ENCODE measurements at places on chromosomes 2 and 18.

DNA sequence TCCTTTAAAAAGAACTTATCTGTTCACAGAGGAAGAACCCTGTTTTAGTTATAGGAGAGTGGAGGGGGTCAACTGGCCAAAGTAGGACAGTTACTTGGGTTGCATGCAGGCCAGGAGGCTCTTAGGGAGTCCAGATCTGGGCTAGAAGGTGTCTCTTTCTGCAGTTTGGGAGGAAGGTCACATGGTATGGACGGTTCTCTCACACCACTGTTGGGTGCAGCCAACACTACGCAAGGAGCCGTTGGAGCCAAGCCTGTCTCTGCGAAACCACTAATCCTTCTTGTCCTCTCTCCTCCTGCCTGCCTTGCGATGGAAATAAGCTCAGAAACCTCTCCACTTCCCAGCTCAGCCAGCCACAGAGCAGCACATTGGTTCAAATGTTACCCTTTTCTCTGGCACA is 105.9 kb upstream of the TGFA start:
- no peak for DNase-seq

DNA sequence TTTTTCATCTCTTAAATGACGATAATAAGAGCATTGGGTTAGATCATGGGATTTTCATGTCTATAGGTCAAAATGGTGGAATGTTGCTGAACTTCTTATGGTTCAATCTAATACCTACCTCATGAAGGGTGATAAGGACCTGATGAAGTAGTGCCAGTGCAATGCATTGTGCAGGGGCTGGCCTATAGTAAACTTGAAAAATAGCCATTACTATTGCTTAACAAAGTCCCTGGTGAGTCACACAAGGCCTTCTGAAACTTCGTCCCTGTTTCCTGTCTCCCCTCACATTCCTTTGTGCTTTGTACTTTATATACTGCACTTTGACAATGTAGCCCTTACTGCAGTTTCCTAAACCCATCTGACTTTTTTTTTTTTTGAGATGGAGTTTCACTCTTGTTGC is 515.9 kb downstream of the SLC4A3 start:
- no peak for DNase-seq

DNA sequence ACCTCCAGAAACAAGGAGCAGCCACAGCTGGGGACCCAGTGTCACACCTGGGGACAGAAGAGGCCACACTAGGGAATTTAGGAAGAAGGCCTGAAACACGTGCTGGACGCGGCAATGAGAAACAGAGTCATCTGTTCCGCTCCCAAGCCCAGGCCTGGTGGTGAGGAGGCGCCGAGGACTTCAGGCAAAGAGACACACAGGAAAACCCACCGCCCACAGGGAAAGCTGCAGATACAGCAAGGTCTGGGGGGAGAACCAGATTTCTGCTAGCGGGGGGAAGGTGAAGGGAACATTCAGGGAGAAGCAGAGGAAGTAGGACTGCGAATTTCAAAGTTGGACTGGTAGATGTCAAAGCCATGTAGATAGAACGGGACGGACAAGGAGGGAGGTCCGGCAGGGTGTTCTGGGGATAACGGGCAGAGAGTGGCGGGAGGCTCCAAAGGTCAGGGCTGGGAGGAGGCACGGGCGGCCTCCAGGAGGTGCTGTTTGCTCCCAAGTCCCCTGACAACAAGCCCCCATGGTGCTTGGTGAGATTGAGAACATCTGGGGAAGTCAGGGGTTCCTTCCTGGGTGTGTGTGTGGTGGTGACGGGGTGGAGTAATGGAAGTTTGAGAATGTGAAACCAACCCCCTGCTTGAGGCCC is 351.7 kb upstream of the MYT1L start:
- no peak for DNase-seq

GRCh38 chr2:227152093-227152766 is 11.8 kb downstream of the COL4A4 start:
- no peak for DNase-seq

GRCh38 chr2:211070547-211070946 is 514.1 kb downstream of the CPS1 start:
- DNase-seq = no peak

DNA sequence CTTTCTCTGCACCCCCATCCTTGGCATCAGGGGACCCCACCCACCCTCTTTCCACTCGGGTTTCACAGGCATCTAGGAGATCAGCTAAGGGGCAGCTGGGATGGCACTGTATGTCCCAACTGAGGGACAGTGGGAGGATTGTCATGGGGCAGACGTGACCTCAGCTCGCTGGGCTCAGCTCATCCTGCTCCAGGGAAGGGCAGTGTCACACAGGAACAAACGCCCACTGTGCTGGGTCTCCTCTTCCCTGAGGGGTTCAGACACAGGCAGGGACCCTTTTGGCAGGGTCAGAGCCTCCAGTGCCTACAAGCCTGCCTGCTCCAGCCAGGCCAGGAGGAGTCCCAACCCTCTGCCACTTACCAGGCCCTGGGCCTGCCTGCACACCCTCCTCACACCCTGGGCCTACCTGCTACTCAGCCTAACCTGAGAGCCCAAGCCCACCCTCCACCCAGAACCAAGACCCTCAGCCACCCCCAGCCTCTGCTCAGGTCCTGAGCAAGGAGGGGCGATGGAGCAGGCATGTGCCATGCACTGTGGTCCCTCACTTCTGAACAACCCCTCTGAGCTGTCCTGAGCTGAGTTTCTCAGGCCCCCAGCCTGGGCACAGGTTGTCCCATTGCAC is 68.2 kb downstream of the HS1BP3 start:
- DNase-seq = peak; percentile 53

DNA sequence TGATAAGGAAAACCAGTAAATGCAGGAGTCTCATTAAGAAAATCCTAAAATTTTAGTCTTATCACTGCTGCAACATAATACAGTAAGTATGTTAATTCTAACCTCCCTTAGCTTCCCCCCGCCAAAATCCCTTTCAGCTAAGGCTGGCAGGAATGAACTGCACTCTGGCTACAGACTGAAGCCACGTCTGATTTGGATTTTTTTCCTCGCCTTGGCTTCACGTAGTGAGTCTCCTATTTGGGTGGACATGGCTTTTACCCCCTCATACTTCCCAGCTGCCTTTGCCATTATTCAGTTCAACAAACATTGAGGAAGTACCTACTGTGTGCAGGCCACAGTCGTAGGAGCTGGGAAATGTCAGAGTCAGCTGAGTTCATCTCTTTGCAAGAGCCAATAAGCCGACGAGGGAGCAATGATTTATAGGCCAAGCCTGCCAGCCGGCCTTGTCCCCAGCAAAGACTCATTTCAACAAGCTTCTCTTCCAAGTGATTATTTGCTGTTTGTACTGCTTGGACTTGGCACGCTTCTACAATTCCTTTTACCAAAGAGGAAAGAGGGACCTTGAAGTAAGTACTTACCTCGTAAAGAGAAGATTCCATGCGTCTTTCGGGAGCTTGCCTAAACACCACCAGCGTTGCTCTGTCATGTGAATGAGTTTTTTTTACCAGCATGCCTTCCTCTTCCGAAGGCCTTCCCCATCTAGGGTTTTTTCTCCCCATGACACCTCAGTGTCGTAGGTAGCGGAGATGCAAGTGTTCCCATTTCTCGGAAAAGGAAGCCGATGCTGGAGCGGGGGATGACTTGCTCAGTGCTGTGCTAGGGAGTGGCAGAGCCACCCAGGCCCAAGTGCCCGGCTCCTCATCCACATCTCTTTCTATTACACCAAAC is 138.6 kb downstream of the KLHL29 start:
- no peak for DNase-seq

DNA sequence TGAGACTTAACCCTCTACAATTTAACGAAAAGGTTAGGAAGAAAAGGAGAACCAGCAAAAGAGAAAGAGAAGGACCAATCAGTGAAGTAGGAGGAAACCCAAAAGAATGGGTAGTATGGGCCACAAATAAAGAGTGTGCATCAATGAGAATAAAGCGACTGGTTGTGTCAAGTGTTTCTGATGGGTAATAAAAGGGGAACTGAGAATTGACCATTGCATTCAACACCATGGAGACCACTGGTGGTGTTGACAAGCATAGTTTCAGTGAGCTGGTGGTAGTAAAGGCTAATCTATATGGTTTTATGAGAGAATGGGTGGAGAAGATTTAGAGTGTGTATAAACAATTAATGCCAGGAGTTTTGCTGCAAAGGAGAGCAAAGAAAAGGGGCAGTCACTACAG is 75.4 kb downstream of the CSRNP3 start:
- DNase-seq = no peak

GRCh38 chr2:212028798-212029394 is 509.7 kb downstream of the ERBB4 start:
- no peak for DNase-seq

DNA sequence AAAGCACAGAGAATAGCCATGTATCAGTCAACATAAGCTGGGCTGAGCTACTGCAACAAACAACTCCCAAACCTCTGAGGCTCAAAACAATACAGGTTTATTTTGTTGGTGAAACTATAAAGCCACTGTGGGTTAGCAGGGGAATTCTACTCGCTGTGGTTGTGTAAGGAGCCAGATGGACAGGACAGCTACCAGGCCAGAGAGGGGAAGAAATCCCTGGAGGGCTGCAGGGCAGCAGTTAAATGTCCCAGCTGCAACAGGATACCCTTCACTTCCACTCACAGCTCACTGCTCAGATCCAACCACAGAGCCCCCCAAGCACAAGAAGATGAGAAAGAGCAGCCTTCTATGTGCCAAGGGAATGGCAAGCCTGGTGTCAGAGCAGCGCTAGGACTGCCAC is 245.9 kb upstream of the RAB6C start:
- no peak for DNase-seq

DNA sequence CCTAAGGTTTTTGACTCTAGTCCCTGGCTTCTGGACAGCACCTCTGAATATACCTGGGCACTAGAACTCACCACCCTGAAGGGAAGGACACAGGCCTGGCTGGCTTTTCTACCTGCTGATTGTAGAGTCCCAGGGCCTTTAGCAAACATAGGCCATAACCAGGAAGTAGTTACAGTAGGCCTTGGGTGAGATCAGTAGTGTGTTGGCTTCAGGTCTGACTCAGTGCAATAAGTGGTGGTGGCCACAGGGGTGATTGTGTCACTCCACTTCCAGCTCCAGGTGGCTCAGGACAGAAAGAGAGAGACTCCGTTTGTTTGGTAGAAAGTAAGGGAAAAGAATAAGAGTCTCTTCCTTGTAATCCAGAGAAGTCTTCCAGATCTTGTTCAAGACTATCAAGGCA is 101.7 kb upstream of the LGALSL start:
- no peak for DNase-seq

GRCh38 chr2:219513787-219514186 is 495 bp upstream of the ASIC4 start:
- DNase-seq = no peak

GRCh38 chr2:2655453-2656114 is 324.5 kb upstream of the MYT1L start:
- peak; percentile 18 for DNase-seq

DNA sequence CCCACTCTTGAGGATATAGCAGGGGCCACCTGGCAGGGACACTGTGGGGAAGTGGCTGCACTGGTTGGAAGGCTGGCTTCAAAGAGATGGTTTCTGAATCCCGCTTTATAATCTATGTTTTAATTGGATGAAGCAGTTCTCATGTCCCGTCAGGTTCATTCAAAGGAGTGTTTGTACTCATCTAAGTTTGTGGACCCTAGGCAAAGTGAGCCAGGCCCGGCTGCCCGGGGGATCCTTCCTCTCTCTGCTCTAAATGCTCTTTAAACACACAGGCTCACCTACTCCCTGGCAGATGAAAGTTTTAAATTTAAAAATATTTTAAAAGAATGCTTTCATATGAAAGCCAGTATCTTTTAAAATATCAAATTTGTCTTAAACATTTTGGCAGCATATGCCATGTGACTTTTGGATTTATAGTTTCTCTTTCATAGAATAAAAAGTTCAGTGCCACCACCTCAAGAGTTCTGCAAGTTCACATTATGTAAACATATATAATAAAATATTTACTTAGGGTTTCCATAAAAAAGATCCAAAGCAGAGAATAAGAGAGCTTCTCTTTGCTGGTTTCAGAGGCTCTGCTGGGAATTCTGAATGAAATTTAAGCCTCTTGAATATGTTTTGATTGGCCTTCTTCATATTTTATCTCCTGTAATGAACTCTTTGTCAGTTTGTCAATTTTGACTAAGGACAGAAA is 143.5 kb upstream of the ALPP start:
- no peak for DNase-seq

DNA sequence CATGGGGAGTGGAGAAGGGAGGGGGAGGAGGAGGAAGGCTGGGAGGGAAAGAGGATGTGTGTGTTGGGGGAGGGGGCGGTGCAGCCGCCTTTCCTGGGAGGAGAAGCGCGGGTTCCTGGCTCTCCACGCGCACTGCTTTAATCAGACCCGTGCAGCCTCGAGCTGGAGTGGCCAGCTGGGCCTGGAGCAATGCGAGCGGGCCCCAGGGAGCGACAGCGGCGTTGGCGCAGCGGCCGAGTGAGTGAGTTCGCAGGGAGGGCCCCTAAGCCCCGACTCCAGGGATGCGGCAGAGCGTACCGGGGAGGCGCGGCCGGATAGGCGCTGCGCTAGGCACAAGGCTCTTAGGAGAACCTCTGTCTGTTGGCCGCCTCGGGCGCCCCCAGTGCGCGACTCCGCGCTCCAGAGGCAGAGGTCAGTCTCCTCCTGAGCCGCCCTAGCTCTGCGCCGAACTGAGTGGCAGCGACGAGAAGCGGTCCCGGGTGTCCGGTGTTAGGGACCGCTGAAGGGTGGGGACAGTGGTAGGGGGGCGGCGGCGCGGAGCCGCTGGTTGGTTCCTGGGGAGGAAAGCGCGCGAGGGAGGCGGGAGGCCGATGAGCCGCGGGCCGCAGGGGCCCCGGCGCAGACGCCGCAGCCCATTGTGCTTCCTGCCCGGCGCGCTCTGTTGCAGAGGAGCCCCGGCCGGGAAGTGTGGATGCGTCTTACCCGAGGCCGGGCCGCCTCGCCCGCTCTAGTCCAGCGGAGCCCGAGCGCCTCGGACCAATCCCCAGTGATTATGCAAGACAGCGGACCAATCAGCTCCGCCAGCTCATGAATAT is 455 bp upstream of the DLX1 start:
- peak; percentile 80 for DNase-seq

DNA sequence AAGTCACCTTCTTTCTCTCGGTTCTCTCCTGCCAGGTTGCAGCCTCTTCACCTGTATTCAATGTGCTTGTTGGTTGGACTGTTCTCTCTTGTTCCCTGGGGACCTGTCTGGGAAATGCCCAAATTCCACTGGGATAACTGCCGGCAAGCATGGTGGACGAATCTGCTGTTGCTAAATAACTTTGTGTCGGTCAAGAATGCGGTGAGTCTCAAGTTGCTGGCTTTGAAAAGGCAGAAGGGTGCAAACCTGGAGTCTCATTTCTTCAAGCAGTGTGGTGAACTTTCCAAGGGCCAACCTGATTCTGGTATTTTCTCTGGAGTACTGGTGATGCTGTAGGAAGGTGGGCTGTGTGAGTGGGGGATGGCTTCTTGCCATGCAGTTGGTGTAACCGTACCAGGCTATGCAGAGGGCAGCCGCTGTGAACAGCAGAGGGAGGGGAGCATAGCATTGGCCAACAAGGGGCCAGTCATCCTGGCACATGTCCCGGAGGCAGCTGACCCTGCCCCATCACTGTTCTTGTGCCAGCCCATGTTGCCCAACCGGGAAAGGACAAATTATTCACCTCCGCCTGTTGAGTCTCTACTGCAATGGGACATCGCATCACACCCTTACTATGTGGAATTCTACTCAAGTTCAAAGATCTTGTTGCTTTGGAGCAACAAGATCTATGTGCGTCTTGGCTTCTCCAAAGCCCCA is 88.1 kb upstream of the SEC11C start:
- no peak for DNase-seq
